ENCODE measurements at places on chromosomes 4 and X. TPM values are rescaled to one million over a fixed set of nuclear protein-coding genes. Genes with fewer than 3 reads are reported as not detected.

The PTPN13 gene
- 66.3 TPM for total RNA-seq

The RNF128 gene
- 5.6 TPM for total RNA-seq

The HTN3 gene
- total RNA-seq: not detected

The PNMA3 gene
- total RNA-seq: 0.49 TPM

The GASK1B gene
- total RNA-seq: 24.3 TPM

The CCDC149 gene
- total RNA-seq: 16.7 TPM

The TGIF2LX gene
- not detected for total RNA-seq

The SH2D1A gene
- total RNA-seq: 0.74 TPM

All from vagina (tissue), 2 donors.